ENCODE measurements at places on chromosomes 5 and 9.

DNA sequence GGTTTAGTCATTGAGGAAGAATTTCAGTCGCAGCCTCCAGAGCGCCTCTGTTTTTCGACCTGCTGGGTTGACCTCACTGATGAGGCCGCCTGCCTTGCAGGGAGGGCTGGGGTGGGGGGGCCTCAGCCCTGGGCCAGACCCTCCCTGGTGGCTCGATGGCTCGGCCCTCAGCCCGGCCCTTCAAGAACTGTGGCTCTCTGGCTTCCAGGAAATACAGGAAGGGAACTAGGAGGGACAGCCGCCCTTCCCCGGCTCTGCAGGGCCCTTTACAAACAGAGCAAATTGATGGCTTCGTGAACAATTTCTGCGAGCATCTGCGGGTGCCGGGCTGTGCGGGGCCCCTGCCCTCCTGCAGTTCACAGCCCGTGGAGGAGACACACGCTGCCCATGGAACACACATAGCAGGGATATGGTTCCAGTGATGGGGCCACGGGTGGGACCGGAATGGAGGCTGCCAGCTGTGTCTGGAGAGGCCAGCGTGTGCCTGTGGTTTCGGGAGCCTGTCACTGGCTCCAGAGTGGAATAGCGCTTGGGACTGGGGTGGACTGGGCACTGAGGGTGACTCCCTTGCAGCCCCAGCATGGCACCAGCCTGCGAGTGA, 39.6 kb downstream of the COL5A1 start:
- no peak for ATAC-seq

GRCh38 chr5:1293416-1294205, 1.3 kb downstream of the TERT start:
- no peak for ATAC-seq

GRCh38 chr5:69074664-69075521, 18.9 kb upstream of the SLC30A5 start:
- ATAC-seq, result no peak

GRCh38 chr5:6576861-6577501, 55.9 kb downstream of the NSUN2 start:
- no peak for ATAC-seq

DNA sequence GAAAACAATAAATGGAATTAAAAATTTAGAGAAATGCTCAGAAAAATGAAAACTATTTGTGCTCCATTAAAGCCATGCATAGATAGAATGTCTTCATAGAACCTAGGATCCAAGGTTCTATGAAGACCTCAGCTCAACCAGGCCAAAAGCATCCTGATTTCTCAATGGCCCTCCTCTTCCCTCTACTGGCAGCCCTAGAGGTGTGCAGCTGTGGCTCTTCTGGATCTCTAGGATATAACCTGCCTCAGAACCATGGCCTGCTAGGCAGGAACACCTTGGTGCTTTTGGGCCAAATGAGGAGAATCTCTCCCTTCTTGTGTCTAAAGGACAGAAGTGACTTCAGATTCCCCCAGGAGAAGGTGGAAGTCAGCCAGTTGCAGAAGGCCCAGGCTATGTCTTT, 15.1 kb downstream of the IFNA1 start:
- no peak for ATAC-seq

GRCh38 chr9:98203153-98203552, 10.7 kb upstream of the CORO2A start:
- no peak for ATAC-seq

- ATAC-seq, result no peak
Measured at GRCh38 chr5:82045554-82046275, 73.9 kb downstream of the ATG10 start.

DNA sequence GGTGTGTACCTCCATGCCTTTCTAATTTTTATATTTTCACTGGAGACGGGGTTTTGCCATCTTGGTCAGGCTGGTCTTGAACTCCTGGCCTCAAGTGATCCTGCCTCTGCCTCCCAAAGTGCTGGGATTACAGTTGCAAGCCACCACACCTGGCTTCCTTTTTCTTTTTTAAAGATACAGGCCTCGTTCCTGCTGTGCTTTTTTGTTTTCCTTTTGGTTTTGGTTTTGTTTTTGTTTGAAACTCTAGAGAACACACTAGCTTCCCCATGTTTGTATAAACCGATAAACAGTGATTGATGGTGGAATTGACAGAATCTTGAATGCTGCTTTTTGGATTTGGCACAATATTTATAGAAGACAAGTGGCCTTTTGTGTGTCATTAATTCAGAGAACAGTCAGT, 1603.4 kb downstream of the MAT2B start:
- ATAC-seq, result no peak

- ATAC-seq, result no peak
Measured at GRCh38 chr9:110278080-110278707, 21.9 kb upstream of the TXN start.

- no peak for ATAC-seq
Measured at GRCh38 chr9:7510199-7510598, 289.4 kb downstream of the DMAC1 start.

DNA sequence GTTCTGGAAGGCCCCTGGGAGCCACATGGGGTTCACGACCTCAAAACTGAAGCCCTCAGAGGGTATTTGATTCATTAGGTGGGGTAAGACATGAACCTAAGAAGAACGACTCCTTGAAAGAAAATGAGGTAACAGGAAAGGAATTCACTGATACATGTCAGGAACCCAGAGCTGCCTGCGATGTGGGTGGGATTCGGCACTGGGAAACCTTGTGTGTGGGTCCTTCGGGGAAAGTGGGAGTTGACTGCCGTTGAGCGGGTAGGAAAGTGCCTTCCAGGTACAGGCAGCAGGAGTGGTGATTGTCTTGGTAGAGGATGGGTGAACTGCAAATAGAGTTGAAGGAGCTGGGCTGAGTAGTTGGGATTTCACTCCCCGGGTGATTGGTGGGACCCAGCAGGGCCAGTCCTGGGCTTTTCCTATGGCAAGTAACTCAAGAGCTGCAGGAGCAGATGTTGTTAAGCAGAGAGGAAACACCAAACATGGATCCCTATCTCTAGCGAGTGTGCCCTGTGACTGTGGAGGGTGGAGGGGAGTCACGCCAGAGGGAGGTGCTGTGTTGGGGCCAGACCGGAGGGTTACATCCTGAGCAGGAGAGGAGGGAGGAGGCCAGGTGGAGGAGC, 30.8 kb downstream of the ANKRD33B start:
- ATAC-seq, result no peak

DNA sequence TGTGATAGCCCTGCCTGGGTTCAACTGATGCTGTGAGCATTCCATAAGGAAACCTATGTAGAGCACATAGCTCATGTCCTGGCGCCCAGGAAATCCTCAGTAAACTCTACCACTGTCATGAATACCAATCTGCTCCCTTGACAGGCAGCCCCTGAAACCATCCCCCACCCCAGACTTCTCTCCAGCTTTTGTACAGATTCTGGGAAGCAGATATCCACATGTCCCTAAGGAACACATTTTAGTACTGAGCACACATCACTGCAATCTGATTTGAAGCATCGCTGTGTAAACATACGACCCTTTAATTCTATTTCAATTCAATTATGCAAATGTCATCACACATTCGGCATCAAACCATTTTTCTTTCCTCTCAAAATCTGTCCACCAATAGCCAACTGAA, 89.5 kb upstream of the FSTL4 start:
- ATAC-seq, result no peak

- no peak for ATAC-seq
Measured at GRCh38 chr5:149697001-149697400, 33.1 kb upstream of the PPARGC1B start.

GRCh38 chr9:13721481-13722235, 442.2 kb upstream of the MPDZ start:
- ATAC-seq, result no peak

DNA sequence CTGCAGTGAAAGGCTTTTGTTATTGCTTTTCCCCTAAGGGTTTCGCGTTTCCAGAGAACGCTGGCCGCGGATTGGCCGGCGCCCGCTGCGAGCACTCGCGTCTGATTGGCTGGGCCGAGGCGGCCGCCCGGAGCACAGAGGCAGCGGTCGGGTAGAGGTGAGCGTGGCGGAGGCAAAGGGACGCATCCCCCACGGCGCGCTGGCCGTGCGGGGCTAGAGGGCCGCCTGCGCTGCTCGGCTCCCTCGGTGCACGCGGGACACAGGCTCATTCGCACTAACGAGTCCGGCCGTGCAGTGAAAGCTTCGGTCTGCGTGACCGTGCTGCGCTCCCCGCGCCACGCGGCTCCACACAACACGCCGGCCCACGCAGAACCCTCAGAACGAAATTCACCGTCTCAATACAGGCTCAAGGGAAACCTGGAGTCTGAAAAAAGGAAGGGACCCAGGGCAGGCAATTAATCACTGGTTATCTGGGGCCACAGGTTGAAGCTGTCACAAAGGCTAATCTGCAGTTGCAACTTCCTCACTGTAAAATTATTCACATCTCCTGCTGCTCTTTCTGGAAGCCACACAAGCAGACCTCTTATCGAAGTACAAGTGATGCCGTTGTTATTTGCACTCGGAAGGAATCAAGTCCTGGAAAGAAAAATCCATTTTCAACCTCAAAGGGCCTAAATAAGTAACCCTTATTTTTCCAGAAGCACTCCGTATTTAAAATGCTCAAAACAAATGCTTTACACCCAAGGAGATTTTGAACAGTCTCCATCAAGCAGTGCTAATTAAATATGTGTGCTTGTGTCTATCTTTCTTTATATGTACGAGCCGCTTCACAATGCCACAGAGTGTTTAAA, 94.6 kb downstream of the ZNF608 start:
- no peak for ATAC-seq

- ATAC-seq, result no peak
Measured at GRCh38 chr5:176542135-176542595, 5.0 kb upstream of the RNF44 start.

DNA sequence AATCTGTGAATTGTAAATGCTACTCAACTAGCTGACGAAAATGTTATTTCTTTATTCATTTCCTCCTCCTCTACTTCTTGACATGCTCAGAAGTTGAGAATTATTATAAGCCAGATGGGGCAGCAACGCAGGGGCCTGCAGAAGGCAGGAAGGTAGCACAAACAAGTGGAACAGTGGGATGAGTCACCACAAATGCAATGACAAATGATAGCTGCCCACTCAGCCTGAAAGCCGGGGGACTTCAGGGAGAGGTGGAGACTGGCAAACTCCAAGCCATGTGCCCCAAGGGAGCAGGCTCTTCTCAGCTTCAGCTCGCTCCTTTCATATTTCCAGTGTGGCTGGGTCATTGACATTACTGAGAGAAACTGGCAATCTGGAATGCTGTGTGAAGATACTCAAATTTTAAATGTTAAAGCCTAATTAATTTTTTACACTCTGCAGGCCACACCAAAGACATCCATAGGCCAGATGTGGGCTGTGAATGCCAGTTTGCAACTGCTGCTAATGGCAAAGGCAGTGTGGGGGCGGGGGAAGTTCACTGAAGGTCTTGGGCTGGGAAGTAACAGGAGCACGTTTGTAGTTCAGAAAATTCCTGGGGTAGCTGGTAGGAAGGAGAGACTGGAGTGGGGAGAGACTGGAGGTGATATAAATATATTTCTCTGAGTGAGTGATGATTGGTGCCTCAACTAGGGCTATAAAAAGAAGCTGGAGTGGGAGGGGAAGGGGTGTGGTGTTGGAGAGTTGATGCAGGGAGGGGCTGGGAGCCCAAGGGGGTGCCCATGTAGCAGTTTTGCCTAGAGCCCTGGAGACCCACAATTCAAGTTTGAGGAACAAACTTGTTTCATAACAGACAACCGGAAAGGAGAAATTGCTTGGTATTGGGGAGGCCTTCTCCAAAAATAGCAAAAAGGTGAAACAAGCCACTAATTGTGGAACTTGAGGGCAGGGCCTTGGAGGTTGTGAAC, 20.8 kb upstream of the ADRB2 start:
- no peak for ATAC-seq

DNA sequence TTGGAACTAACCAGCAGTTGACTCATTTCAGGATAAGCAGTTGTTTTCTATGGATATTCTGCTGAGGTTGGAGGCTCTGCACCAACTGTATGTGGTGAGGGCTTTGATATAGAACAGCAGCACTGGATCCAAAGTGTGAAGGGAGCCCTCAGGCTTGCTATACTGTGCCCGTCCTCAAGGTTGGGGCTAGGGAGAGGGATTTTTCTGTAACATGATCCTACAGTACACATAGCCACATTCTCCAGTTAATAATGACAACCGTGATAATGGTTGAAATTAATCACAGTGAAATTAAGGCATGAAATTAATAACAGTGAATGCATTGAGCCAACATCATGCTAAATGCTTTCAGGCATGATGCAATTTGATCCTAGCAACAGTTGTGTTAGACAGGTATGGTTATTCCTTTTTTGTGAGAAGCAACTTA, 36.7 kb downstream of the ARHGAP26 start:
- ATAC-seq, result no peak

- no peak for ATAC-seq
Measured at GRCh38 chr9:7212101-7212500, 454.3 kb downstream of the KDM4C start.

GRCh38 chr9:33049680-33050361, 24.7 kb downstream of the DNAJA1 start:
- ATAC-seq, result peak; percentile 60

- no peak for ATAC-seq
Measured at GRCh38 chr5:103178167-103178566, 58.1 kb downstream of the PPIP5K2 start.

GRCh38 chr9:117184173-117184572, 230.7 kb downstream of the ASTN2 start:
- ATAC-seq, result no peak

- ATAC-seq, result no peak
Measured at GRCh38 chr9:37953206-37953774, 49.4 kb upstream of the SLC25A51 start.

GRCh38 chr9:93258419-93258817, 74.5 kb downstream of the WNK2 start:
- ATAC-seq, result no peak

- no peak for ATAC-seq
Measured at GRCh38 chr9:69740872-69741505, 18.8 kb downstream of the PTAR1 start.

- no peak for ATAC-seq
Measured at GRCh38 chr9:109488791-109489492, 9.2 kb downstream of the PTPN3 start.

- ATAC-seq, result no peak
Measured at GRCh38 chr5:2133080-2133479, 250.4 kb upstream of the IRX4 start.

DNA sequence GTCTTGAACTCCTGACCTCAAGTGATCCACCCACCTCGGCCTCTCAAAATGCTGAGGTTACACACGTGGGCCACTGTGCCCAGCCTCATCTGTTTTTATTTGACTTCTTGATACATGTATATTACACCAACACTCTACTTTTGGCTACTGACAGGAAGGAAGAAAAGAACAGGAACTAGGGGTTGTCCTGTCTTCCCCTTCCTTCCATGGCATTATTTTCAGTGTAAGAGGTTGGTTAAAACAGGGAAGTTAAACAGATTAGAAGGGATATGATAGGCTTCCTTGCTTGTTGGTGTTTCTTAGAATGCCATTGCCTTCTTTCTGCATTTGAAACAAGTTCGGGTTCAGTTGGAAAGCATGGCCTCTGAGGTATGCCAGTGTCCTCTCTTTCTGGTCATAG, 312.8 kb downstream of the NDUFS4 start:
- ATAC-seq, result no peak
